ENCODE measurements at places on chromosomes 5 and 9. TPM values are rescaled to one million over a fixed set of nuclear protein-coding genes. Genes with fewer than 3 reads are reported as not detected.

FOXD4L3 gene
- 0.14 TPM for total RNA-seq

SGCD gene
- total RNA-seq, result not detected

ADAMTS6 gene
- 1.9 TPM for total RNA-seq

PTGES gene
- total RNA-seq, result 0.56 TPM

TMEM215 gene
- not detected for total RNA-seq

GHR gene
- total RNA-seq, result not detected

PRELID2 gene
- total RNA-seq, result 2.7 TPM

GRCh38 chr9:130681769-130682420, 11.7 kb upstream of the EXOSC2 start:
- DNase-seq, result peak; percentile 47

GRCh38 chr5:33430983-33431382, 9.8 kb upstream of the TARS1 start:
- DNase-seq, result no peak

DNA sequence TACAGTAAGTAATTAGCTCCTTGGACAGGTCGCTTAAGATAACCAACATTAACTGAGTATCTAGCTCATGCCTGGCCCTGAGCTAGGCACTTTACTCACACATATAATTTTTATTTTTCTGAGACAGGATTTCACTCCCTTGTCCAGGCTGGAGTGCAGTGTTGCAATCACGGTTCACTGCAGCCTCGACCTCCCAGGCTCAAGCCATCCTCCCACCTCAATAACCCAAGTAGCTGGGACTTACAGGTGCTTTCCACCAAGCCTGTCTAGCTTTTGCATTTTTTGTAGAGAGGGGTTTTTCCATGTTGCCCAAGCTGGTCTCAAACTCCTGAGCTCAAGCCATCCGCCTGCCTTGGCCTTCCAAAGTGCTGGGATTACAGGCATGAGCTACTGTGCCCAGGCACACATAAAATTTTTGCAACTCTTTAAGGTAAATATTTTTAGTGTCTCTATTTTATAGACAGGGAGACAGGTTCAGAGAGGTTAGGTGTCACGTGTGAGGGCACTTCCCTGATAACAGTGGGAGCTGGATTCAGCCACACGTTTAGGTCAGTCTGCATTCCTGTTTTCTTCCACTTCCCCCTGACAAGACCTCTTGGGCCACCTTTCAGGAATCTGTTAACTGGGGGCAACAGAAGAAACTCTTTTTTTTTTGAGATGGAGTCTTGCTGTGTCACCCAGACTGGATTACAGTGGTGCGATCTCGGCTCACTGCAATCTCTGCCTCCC, 18.2 kb downstream of the HBEGF start:
- no peak for DNase-seq

DNA sequence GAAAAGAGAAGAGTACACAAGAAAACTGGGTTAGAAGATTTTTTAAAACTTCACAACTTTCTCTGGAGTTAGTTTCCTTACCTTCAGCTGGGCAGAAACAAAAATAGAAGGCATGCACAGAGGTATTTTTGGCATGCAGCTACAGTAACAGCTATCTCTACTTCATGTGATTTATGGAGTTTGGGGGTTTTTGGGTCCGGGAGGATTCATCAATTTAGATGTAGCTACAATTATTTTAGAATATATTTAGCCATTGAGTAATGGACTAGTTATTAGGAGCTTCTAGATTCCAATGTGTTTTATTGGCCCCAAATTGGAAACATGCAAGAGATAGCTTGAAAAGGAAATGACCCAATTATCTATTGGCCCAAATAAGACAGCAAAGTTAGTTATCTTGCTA, 91.6 kb upstream of the TNFAIP8 start:
- DNase-seq, result no peak

GRCh38 chr5:35717718-35718117, 100.1 kb downstream of the SPEF2 start:
- DNase-seq, result no peak

DNA sequence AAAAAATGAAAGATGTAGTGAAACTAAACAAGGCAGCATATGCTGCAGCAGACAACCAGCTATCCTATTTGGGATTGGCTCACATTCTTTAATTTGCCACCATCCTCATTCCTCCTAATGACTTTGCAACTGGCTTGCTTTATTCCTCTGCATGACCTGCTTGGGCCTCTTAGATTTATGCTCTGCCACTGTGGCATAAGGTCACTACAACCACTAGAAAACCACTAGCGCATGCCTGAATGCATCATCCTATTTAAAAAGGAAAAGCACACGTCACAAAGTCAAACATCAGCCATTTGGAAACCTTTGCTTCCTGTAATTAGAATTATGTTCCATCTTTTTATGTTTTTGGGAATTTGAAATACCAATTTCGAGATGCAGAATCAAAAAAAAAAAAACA, 40.8 kb upstream of the CCDC152 start:
- no peak for DNase-seq

DNA sequence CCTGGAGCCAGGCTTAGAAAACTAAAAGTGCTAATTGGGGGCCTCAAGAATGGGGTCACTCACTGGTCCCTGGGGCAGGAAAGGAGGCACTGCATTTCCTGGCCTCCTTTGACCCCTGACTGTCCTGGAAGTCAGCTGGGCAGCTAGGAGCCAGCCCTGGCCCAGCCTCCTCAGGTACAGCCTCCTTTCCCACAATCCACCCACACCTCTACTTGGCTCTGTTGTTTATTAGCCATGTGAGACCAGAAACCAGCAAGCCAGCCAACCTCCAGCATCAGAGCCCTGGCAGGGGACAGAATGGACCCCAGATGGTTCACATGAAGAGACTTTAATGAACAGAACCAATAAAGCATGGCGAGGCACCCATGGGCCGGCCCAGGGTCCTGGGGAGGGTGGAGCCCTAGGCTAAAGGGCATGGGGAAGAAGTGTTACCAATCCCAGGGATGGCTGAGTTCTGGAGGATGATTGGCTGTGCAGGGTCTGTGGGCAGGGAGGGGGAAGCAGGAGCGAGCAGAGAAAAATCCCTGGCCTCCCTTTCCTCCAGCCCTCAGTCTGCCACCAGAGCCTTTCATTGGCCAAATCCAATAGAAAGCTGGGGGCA, 55.3 kb upstream of the ANGPTL2 start:
- no peak for DNase-seq

GRCh38 chr9:123084256-123084655, 50.8 kb downstream of the GPR21 start:
- no peak for DNase-seq

DNA sequence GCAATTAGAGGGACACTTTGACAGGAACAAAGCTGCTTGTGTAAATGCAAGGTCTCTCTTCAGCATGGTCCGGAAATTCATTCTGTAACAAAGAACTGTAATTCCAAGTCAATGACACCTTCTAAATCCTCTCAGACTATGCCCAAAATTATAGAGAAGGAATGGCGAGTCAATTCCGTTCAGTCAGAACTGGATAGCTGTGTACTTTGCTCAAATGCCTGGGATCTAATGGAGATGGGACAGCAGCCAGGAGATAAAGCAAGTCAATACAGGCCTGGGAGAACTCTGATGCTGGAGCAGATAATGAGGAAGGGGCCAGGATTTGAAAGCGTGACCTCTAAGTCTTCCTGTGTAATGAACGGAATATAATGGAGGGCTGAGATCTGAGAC, 96.4 kb upstream of the SPRY4 start:
- DNase-seq, result no peak

DNA sequence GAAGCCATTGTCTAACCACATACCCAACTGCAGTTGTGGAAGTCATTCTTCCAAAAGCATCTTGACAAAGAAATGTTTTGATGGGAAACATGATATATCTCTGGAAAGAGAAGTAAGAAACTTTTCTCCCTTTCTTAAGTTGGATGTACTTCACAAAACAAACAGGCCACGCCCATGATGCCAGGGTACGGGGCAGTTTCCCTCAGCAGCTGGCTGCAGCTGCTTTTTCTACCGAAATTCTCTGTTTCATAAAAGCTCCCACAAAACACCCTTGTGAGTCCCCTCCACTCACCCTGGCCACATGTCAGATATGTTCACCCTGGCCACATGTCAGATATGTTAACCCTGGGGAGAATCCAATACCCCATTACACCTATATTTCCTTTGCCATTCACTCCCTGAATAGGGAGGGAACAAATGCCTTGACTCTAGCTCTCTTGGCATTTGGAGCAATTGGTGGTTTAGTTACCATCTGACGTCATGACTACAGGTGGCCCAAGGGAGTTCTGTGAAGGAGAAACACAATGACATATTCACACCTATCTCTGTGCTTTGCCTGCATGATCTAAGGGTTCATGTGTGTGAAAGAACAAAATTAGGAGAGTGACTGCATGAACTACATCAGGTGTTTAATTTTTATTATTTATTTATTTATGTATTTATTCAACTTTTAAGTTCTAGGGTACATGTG, 103.0 kb downstream of the AOPEP start:
- DNase-seq, result no peak

DNA sequence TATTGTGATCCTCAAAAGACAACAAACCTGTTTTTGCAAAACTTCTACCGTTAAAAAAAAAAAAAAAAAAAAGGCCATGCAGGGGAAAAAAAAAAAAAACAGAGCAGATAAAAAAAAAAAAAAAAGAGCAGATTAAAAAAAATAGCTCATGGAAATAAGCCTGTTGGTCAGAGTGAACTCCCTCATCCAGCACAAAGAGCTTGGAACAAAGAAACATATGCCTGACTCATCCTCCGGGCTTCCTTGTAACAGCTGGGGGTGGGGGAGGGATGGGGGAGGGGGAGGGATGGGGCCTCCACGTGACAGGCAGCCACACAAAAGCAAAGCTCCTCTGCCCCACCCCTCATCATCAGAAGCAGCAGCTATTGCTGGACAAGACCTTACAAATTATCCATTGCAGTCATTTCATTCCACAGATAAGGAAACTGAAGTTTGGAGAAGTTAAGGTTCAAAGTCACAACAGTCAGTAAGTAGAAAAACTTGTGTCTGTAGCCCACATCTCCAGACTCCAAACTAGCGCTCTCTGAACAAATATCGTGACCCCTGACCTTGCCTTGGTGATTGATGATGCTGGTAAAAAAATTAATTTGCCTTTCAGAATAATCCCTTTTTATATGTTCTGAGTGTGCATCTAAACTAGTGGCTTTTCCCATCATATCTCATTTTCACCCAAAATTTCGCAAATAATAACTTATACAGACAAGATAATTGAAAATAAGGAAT, 38.9 kb downstream of the SLC35D2 start:
- no peak for DNase-seq

GRCh38 chr5:89268460-89268859, 385.5 kb upstream of the MEF2C start:
- DNase-seq, result no peak

DNA sequence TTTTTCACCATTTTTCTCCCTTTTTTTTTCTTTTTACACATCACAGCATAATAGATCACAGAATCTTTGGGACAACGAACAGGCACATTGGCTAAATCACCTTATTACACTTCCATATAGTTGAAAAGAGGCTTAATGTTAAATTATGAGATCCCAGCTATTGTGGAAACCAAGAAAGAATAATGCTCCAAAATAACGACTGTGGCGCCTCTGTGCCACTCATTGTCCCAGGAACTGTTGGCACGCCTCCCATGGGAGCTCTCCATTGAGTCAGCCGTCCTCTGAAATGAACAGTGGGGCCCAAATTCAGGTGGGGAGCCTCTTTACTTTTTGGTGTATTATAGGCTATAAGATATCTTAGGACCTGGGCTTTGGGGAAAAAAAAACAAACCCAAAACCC, 82.2 kb upstream of the NFIB start:
- no peak for DNase-seq

DNA sequence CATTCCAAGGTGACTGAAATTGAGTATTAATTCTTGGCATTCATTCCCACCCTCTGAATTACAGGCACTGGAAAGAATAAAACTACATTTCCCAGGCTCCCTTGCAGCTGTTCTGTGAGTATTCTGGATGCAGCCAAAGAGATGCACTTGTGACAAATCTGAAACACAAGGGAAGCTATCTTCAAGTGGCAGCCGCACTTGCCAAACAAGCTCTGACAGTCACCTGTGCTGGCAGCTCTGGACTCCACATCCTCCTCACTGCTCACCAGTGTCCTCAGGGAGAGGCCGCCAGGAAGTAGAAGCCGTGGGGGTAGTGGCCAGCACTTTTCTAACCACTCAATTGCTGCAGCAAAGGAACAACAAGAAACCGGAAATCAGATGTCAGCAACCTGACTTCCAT, 275.0 kb downstream of the NR2F1-AS1 start:
- DNase-seq, result no peak

- no peak for DNase-seq
Measured at GRCh38 chr5:175836737-175837136, 34.6 kb upstream of the CPLX2 start.

DNA sequence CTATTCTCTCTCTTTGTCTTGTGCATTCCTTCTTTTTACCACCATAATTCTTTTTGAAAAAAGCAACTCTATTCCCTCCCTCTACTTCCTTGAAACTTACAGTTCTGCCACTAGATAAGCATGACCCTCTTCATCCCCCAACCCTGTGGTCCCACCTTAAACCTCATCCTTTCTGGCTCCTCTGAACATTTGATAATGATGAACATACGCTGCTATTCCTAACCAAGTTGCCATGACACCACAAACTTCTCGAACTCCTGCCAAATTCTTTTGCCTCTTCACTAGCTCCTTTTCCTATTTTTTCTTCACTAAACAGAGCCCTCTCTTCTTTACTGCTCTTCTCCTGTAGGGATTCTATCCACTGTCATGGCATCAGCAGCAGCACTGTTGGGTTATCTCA, 57.1 kb downstream of the MOCS2 start:
- DNase-seq, result no peak

DNA sequence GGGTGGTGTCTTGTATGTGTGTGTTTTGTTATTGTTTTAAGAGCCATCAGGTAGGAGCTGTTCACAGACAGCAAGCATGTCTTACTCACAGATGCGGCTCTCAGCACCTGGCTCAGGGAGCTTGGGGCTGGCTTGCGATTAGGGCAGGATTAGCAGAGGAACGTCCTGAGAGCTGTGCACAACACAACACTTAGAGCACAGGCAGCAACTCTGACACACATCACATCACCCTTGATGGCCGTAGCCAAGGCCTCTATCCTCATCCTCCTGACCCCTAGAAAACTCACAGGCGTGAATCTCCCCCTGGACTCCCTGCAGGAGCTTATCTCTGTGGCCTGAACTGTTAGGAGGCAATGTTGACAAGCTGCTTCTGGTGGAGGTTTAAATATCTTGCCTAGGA, 7.1 kb upstream of the IL17B start:
- DNase-seq, result no peak

DNA sequence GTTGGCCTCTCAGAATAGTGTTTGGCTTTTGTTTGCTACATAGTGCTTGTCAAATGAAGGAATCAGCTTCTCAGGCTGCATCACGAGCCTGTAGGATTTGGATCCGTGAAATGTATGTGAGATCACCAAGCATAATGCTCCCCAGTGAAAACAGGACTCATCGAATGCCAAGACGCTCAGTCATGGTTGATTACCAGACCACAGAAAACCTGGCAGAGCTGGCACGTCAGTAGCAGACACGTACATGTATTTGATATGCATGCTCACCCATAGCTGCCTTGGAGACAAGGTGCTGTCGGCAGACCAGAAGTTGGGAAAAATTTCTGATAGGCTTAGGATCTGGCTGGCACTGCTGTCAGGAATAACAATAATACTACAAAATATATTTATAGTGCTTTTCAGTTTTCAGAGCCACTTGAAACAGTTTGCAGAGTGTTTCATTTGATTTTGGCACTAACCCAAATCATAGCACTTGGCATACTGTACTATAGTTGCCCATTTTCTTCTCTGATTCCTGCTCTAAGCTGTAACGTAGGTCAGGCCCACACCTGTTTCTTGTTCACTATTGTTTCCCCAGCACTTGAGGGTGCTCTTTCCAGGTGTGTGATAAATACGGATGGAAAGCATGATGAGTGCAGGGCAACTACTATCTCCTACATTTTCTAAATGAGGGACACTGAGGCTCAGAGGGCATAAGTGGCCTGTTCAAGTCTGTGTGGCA, 226.1 kb downstream of the NR3C1 start:
- no peak for DNase-seq

- DNase-seq, result peak; percentile 75
Measured at GRCh38 chr5:157116483-157116954, 7.7 kb upstream of the HAVCR2 start.

Data from activated CD8-positive, alpha-beta T cell treated with anti-CD3 and anti-CD28 coated beads for 36 hours (primary cell).